Germinal center (tissue), 1 donor: ENCODE measurements at places on chromosomes 13 and 19.

- DNase-seq: no peak
These were observed 35.7 kb downstream of the ZNF493 start for GRCh38 chr19:21432590-21432989.

GRCh38 chr13:57992416-57992815 is 360.9 kb downstream of the PCDH17 start:
- no peak for DNase-seq

DNA sequence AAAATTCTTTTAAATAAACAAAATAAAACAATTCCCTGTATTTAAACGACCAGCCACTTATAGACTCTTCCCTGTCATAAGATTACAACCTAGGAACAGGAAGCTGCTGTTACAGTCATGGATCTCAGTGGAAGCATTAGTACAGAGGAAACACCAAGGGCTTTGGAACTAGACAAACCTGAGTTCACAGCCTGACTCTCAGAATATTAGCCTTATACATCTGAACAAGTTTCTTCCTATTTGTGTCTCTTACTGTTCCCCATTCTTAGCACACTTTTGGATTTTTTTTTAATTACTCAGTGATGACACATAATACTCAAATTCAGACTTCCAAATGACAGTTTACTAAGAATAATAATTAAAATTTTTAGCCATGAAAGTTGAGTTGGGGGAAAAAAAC is 46.1 kb downstream of the ZDHHC20 start:
- DNase-seq: no peak

GRCh38 chr13:31638577-31638976 is 100.7 kb upstream of the RXFP2 start:
- DNase-seq: no peak

GRCh38 chr13:45289936-45290563 is 50.9 kb downstream of the TPT1 start:
- DNase-seq: no peak
